ENCODE measurements at places on chromosomes 1 and 21.

DNA sequence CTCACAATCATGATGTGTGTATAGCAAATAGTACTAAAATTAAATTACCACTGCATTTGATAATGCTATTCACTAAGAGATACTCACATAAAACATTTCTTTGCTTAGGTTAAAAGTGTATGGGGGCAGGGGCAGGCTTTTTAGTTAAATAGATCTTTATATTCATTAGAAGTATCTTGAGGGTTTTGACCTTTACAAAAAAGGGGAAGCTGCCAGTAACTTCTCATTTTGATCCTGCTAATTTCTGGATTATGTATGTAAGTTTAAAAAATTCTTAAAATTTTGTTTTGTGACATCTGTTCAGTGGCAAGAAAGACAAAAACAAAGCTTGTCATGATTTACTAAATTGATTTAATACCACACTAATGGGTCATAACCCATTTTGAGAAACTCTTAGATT, 45.8 kb upstream of the S1PR1 start:
- no peak overlapping the region for H3K4me3 ChIP-seq
- H3K27ac ChIP-seq: no peak overlapping the region
- peaks cover 14% of the 10 kb centered on the region for H3K4me1 ChIP-seq
- no peaks in the 10 kb centered on the region for H3K27me3 ChIP-seq
- DNase-seq: no peak

DNA sequence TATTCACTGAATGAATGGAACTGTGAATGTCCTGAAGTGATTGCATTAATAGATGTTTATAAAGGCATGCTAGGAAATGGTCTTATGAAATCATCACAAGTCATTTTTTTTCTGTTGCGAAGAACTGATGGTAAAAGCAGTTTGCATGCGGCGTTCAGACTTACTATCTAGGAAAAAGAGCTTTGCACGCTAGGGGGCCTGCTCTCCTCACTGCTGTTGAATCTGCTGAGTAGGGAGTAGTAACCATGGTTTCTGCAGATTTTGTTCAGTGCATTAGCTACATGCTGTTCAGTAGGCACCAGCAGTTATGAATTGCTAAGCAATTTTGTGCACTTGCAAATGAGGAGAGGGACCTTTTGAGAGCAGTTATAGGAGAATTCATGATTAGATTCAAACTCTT, 57.9 kb downstream of the CENPF start:
- no peak overlapping the region for H3K4me3 ChIP-seq
- H3K4me1 ChIP-seq: no peaks in the 10 kb centered on the region
- peak; percentile 14 for DNase-seq
- no peak overlapping the region for H3K27ac ChIP-seq
- no peaks in the 10 kb centered on the region for H3K27me3 ChIP-seq

DNA sequence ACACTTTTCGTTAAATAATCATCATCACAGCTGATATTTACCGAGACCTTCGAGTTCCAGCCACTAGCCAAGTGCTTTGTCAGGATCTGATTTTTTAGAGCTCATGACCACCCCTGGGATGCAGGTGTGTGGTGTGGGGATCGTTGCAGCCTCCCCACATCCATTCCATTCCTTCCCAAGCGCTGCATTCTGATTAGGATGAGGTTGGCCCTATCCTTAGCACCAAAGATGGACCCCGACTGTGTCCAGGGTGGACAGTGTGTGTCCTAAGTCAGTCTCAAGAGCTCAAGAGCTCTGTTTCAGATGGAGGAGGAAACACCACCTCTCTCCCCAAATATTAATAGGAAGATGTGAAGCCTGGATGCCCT, 74.1 kb downstream of the PSMG1 start:
- H3K36me3 ChIP-seq: no peaks in the 10 kb centered on the region
- no peak overlapping the region for H3K4me3 ChIP-seq
- no peaks in the 10 kb centered on the region for H3K27me3 ChIP-seq
- no peak for DNase-seq
- no peak overlapping the region for H3K27ac ChIP-seq

DNA sequence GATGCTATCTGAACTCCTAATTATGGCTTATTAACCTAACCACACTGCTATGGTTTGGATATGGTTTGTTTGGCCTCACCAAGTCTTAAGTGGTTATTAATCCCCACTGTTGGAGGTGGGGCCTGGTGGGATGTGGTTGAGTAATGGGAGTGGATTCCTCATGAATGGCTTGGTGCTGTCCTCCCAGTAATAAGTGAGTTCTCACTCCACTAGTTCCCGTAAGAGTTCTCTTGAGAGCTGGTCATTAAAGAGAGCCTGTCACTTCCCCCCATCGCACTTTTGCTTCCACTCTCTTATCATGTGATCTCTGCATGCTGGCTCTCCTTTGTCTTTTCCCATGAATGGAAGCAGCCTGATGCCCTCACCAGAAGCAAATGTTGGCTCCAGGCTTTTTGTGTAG, 328.8 kb downstream of the PLA2G4A start:
- no peak for DNase-seq
- no peaks in the 10 kb centered on the region for H3K36me3 ChIP-seq
- H3K4me1 ChIP-seq: no peaks in the 10 kb centered on the region
- H3K27ac ChIP-seq: no peak overlapping the region
- no peak overlapping the region for H3K4me3 ChIP-seq

GRCh38 chr21:37452227-37452626, 85.7 kb downstream of the DYRK1A start:
- no peak overlapping the region for H3K4me3 ChIP-seq
- H3K4me1 ChIP-seq: peaks cover 61% of the 10 kb centered on the region
- no peak for DNase-seq
- no peak overlapping the region for H3K27ac ChIP-seq
- peaks cover 11% of the 10 kb centered on the region for H3K36me3 ChIP-seq

- H3K27me3 ChIP-seq: no peaks in the 10 kb centered on the region
- H3K4me3 ChIP-seq: no peak overlapping the region
- no peak overlapping the region for H3K27ac ChIP-seq
- H3K4me1 ChIP-seq: no peaks in the 10 kb centered on the region
- no peak for DNase-seq
- H3K36me3 ChIP-seq: no peaks in the 10 kb centered on the region
Observed at GRCh38 chr1:230857077-230857476, 11.2 kb downstream of the C1orf198 start.

All from CD4-positive, alpha-beta T cell (primary cell).